ENCODE measurements at places on chromosomes 2 and 18.

GRCh38 chr18:8792688-8793316 is 87.4 kb downstream of the MTCL1 start:
- DNase-seq = no peak

GRCh38 chr2:240013343-240013742 is 11.8 kb downstream of the NDUFA10 start:
- DNase-seq = no peak

DNA sequence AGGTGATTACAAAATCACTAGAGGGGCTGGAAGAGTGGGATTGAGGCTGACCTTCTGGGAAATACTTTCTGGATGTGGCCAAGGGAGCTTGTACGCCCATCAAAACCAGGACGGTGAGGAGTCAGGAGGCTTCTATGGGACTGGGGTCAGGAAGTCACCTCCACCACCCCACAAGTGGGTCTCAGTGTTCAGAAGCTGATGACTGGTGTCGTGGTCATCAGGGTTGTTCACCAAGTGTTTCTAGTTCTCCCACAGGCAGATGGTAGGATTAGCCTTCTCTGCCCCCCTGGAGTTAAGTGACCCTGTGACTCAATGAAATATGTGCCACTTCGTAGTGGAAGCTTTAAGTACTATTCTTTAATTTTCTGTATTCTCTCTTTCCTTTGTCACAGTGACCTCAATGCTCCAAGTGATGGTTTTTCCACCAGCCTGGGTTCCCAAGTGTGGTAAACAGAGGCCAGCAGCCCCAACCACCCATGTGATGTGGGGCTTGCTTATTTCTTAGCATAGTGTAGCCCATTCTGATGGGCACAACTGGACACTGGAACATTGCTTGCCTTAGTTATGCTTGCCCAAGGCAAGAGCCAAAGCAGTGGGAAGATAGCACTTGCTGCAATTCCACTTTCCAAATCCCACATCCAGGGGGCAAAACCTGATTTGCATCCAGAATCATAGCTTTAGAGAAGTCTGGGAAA is 258.8 kb downstream of the CYP26B1 start:
- no peak for DNase-seq

- no peak for DNase-seq
These were observed 39.5 kb upstream of the TACR1 start for GRCh38 chr2:75238670-75239330.

- DNase-seq = no peak
These were observed 721 bp upstream of the EHD3 start for GRCh38 chr2:31233231-31233630.

Data from activated CD4-positive, alpha-beta T cell treated with anti-CD3 and anti-CD28 coated beads, Interleukin-2, amount 50 U/mL, for 4 hours (primary cell).